ENCODE measurements at places on chromosomes 6 and 20. TPM values are rescaled to one million over a fixed set of nuclear protein-coding genes. Genes with fewer than 3 reads are reported as not detected.

DNA sequence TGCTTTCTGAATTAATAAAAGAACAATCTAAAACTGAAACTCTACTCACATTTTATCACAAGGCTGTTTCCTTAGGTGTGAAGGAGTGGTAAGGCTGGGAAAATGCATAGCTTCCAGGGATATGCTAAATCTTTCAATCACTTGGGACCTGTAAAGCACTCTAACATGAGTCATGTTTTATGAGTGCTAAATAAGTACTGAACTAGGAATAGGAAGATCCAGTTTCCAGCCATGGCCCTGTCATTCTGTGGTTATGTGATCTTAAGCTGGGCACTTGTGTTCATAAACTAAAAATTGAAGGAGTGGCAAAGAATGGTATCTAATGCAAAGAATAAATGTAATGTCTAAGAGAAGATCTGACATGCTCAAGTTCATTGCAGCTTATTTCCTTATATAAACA lies 6.1 kb upstream of the TMEM200A start:
- peak; percentile 48 for DNase-seq

DNA sequence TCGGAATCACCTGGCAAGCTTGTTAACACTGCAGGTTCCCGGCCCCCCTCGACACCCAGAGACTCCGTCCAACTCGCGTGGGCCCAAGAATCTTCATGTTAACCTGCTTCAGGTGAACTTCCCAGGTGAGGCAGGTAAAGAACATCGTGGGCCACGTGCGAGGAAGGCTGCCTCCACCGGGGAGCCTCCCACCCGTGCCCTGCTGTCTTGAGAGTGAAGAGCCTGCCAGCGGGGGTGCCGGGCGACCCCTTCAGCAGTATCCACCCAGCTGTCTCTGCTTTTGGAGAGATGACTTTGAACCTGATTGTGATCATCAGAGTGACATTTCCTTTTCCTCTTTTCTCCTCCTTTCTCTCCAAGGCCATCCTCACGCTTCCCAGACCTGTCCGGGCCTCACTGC lies 22.9 kb upstream of the RTF2 start:
- no peak for DNase-seq

- DNase-seq, result peak; percentile 49
Measured at GRCh38 chr6:31791324-31792089, 4.0 kb downstream of the VARS1 start.

- no peak for DNase-seq
Measured at GRCh38 chr6:4693173-4693970, 82.8 kb upstream of the CDYL start.

SLC44A4 gene
- 1.5 TPM for total RNA-seq

PTK6 gene
- total RNA-seq, result 0.48 TPM
